ENCODE measurements at places on chromosomes 6 and 20.

- DNase-seq: no peak
Observed at GRCh38 chr20:4904127-4904860, 97.0 kb downstream of the SLC23A2 start.

DNA sequence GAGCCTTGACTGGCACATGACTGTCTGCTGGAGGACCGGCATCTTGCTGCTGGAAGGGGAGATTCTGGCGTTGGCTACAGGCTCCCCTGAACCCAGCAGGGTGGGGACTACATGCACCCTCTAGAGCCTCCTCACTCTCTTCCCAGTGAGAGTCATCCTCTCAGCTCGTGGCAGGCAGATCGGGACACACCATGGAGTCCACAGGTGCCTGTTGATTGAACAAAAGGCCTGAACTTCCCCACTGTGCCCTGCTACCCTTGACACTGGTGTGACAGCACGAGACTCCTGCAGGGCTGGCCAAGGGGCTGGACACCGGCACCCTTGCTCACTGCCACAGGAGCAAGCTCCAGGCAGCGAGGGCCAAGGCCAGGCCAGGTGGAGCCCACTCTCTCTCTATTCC is 8.2 kb downstream of the FRMD1 start:
- no peak for DNase-seq

DNA sequence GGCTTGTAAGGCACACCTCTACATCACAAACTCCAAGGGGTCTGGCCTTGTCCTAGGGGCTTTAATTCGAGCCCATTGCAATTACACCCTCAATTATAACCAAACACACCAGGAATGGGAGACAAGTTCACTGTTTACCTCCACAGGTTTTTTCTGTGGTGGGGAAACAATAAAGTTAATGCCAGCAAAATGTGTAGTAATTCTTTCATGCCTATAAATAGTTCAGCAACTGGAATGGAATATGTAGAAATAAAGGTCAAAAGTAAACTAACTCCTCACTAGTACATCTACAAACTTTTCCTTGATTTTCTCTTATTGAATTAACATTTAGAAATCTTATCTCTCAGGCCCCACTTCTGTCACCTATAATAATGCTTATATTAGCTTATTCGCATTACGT is 27.1 kb upstream of the RIPK1 start:
- DNase-seq: no peak

DNA sequence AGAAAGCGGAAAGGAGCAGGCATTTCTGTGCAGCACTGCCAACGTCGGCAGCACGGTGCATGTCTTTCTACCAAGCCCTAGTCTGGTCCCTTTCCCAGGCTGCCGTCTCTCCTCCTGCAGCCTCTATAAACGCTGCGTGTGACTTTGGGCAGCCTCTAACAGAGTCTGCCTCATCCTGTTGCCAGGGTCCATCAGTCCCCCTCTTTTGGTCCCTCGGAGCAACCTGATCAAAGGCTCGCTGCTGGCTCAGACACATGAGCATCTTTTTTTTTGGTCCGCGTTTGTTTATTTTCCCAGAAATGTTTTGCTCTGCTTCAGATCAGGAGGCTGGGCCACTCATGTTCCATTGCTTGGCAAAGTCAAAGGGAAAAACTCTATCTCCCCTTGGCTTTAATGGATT is 166.8 kb upstream of the CST7 start:
- DNase-seq: no peak

GRCh38 chr6:149820506-149820905 is 43.7 kb downstream of the LRP11 start:
- no peak for DNase-seq

- DNase-seq: no peak
Observed at GRCh38 chr20:24362080-24362479, 107.3 kb upstream of the SYNDIG1 start.

GRCh38 chr6:51962354-51962753 is 125.1 kb downstream of the PKHD1 start:
- no peak for DNase-seq

DNA sequence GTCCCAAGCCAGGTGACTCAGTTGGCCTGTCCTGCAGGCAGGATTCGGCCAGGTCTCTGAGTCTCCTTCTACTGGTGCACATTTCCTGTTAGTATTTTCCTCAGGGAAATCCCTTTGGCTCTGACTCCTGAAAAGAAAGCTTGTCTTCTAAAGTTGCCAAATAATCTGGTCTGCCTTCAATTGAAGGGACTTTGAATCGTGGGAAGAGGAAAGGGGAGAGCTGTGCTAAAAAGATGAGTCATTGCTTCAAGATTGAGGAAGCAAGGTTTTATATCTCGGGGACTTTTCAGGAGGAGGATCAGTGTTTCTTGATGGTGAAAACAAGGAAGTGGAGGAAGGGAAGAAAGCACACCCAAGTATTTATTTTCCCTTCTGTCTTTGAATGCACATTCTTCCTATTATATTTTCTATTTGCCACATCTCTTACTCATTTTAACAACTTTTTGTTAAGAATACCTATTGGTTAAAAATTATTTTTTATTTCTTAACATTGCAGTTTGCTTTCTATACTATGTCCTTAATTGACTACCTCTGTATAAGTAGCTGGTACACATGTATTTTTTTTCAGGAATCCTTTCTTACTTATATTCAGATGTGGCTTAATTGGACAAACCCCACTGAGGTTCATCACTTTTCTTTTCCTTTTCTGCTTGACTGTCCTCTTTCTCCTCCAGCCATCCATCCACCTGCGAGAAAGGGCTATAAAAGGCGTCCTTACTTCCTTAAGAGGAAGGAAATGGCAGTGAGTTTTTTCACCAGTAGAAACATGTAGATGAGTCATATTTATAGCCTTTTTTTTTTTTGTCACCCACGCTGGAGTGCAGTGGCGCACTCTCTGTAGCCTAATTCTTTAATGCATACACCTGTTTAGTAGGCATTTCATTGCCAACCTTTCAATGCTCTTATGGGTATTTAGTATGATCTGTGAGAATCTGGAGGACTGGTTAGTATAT is 15.0 kb upstream of the IFNGR1 start:
- DNase-seq: no peak

- DNase-seq: no peak
Observed at GRCh38 chr20:34232494-34233087, 8.6 kb upstream of the ASIP start.

DNA sequence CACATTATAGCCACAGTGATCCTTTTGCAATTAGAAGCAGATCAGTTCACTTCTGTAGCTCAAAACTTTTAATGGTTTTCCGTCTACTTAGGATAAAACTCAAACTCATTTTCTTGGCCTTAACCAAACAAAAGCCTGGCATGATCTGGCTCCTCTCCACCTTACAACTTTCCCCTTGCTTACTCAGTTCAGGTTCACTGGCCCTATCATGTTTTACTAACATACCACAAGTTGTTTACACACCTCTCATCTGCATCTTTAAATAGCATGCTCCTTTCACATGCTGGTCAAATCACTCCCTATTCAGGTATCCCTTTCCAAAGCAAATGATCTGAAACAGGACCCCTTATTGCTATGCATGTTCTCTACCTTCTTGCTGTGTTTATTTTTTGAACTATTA is 191.4 kb upstream of the FAM83B start:
- DNase-seq: no peak

DNA sequence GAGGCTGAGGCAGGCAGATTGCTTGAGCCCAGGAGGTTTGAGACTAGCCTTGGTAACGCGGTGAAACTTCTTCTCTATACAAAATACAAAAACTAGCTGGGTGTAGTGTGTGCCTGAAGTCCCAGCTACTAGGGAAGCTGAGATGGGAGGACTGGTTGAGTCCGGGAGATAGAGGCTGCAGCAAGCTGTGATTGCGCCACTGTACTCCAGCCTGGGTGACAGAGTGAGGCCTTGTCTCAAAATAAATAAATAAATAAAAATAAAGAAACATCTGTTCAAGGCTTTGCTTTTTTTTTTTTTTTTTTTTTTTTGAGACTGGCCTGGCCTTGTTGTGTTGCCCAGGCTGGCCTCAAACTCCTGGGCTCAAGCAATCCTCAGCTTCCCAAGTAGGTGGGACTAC is 23.7 kb upstream of the SLC23A2 start:
- DNase-seq: no peak

DNA sequence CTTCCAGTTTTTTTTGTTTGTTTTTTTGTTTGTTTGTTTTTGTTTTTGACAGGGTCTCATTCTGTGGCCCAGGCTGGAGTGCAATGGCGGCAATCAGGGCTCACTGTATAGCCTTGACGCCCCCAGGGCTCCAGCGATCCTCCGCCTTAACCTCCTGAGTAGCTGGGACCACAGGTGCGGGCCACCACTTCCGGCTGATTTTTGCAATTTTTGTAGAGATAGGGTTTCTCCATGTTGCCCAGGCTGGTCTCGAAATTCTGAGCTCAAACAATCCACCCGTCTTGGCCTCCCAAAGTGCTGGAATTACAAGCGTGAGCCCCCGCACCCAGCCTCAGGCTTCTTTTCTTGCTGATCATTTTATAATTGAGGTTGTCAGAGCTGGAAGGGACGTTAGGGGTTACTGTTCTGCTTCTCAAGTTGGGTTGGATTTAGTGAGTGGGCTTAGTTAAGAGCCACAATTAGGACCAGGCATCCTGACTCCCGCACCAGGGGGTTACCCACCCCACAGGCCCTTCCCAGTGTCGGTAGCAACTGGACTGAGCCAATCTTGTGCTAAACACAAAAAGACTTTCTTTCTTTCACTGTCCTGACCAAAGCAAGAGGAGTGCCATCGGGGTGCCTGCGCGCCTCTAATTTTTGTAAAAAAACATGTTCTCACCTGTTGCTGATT is 13.1 kb upstream of the ZSCAN9 start:
- peak; percentile 61 for DNase-seq

DNA sequence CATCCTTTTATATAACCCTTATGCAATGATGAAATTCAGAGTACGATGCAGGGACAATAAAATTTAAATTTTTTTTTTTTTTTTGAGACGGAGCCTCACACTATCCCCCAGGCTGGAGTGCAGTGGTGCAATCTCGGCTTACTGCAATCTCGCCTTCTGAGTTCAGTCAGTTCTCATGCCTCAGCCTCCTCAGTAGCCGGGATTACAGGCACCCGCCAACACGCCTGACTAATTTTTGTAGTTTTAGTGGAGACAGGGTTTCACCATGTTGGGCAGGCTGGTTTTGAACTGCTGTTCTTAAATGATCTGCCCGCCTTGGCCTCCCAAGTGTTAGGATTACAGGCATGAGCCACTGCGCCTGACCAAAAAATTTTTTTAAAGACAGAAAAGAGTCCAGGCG is 15.2 kb downstream of the MTO1 start:
- DNase-seq: no peak

DNA sequence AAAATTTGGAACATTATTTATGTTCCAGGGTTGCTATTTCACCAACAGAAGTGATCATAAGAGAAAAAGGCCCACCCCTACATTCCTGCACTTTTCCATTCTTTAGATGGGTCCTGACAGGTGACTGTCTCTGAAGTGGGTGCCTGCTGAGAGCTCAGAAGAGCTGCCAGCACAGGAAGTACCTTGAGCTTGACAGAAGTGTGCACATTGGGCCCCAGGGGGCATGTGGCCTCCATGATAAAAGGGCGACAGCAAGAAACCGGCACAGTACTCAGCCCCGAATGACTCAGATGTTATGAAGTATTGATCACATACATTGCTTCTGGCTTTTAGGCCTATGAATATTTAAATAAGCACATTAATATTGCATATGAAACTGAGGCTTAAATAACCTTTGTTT is 150.4 kb downstream of the PCSK2 start:
- DNase-seq: no peak

DNA sequence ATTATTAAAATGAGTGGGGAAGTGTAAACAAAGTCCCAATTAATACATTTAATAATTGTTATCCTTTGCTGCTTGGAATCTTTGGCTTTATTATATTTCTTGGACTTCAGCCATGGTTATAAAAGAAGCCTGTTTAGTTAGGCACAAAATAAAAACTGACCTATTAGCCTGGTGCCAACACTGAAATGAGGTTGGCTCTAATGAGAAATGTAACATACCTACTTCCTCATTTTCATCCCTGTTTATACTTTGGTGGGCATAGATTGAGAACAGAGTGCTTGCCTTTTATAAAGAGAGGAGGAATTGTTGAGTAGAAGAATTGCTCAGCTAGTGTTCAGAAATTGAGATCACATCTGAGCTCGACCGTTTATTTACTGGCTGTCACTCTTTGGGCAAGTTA is 471.3 kb downstream of the UTRN start:
- DNase-seq: no peak

DNA sequence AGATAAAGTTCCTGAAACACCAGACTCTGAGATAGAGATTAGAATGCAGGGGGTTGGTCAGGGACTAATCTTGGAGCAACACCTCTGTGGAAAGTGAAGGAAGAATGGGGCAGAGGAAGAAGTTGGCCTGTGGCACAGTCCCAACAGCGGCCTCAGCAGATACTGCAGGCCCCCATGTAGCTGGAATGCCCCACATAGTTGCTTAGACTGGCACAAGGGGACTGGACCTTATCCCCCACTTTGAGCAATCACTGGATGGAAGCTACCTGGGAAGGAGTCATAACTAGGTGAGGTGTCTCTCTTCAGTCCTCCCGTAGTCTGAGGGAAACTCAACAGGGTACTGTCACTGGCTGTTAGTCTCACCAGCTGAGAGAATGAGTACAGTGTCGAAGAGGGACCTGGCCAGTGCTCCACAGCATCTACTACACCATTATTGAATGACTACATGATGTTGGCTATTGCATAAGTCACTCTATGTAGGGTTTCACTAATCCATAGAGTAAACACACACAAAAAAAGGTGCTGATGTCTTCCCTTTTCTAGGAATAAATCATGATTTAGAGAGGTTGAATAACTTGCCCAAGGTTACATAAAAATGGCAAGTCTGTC is 47.5 kb downstream of the ADGRG6 start:
- no peak for DNase-seq

GRCh38 chr6:41209547-41210320 is 8.8 kb upstream of the TREML2 start:
- no peak for DNase-seq

DNA sequence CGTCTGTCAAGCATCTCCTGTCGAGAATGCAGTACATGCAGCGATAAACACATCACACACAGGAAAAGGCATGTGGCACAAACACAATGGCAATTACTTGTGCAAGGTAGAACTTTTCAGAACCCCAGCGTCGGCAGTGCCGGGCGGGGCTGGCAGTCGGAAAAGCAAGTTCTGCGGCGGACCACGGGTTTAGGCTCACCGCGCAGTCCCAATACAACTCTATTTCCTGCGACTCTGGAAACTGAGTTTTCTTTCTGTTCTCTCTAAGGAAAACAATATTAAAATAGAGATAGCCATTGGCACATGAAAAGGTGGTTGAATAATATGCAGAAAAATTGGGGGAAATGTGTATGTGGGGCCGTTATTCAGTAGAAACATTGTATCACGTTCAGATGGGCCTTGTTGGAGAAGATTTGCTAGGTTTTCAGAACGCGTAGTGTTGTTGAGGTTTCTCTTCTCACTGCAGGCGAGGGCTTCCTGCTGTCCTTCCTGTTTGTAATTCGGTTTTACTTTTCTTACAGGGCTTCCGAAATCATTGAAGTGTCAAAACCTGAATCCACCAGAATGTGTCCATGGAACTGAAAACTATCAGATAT is 369.5 kb downstream of the THBS2 start:
- DNase-seq: no peak

DNA sequence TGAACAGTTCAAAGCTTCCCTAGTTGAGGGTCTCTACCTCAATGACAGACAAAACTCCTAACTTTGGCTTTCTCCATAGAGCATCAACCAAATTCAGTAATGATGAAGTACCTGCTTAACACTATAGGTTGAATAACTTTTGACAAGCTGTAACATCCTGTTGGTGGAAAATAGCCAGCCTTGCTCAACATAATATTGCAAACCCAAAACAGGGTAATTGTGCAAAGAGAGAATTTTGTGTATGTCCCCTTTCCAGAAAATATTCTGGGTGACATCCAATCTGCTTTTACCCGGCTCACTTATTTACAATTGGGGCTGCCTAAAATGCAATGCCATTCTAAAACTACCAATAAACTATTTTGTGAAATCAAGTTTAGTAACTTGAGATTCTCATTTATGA is 72.8 kb downstream of the ATXN1 start:
- DNase-seq: no peak

Data from Karpas-422 (cell line).